ENCODE measurements at places on chromosomes 1 and 21.
A peak's percentile ranks its signal among the peaks of the same experiment; 100 is the strongest.

DNA sequence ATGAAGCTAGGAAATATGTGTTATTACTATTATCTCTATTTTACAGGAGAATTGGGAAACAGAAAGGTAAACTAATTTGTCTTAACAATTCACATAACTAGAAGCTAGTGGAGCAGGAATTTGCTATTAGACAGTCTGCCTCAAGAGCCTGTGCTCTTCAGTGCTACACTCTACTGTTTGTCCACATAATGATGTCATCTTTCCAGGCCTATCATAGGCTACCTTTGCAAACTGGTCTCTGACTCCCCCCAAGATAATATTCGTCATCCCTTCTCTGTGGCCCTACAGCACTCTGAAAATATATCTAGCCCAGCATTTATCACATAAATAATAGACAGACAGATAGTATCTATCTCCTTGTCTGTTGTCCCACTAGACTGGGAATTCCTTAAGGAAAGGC, 34.1 kb downstream of the TRIT1 start:
- DNase-seq = no peak

- peak; percentile 57 for DNase-seq
Observed at GRCh38 chr1:9615316-9616063, 26.8 kb downstream of the TMEM201 start.

- DNase-seq = no peak
Observed at GRCh38 chr21:31964692-31965091, 91.9 kb downstream of the HUNK start.

GRCh38 chr1:210597555-210598134, 268.9 kb downstream of the HHAT start:
- DNase-seq = no peak

GRCh38 chr1:201025571-201026002, 2.1 kb upstream of the KIF21B start:
- no peak for DNase-seq

DNA sequence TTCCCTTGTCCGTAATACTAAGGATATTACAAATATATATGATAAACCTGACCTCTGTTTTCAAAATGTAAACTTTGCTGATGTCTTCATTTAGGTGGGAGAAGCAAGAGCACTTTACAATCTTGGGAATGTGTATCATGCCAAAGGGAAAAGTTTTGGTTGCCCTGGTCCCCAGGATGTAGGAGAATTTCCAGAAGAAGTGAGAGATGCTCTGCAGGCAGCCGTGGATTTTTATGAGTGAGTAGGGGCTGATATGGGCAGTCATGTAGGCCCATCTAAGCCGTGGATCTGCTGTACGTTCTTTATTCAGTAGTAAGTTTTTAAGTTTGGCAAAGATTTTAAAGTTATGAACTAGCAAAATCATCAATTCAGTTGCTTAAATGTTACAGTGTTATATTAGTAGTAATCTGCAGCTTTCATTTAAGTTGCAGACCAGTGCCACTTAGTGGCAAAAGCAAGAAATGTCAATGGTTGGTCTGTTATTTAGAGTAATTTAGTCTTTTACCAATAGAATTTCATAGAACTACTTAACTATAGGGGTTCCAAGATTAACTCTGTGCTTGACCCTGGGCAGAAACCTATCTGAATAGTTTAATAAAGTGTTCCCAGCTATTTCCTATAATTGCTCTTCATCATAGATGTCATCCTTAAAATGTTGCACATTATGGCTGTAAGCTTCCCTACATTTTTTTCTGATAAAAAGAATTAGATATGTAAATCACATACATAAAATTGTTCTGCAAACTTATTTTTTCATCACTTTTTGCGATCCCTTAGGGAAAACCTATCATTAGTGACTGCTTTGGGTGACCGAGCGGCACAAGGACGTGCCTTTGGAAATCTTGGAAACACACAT, 21.3 kb downstream of the GPSM2 start:
- no peak for DNase-seq

- no peak for DNase-seq
Observed at GRCh38 chr1:11196945-11197344, 7.8 kb downstream of the ANGPTL7 start.

DNA sequence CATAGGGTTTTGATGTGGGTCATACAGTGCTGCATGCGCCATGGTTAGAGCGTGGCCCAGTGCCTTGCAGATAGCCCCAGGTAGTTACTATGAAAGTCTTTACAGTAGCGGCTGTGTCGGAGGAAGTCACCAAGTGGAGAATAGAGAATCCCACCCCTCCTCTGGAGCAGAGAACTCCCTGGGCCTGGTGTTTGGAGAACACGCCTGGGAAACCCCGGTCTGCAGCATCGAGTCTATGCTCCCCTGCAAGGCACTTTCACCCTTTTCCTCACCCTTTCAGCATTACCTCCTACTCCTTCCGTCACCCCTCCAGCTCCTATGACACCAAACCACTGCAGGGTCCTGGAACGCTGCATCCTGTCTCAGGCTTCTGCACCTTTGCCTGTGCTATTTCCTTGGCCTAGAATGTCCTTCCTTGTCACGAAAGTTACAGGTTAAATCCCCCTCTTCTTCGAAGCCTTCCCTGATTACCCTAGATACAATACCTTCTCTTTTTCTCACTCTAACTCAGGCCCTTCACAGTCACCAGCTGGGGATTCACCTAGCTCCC, 2.7 kb upstream of the SLC1A7 start:
- no peak for DNase-seq

GRCh38 chr1:26994787-26995517, 1.5 kb downstream of the TRNP1 start:
- no peak for DNase-seq

DNA sequence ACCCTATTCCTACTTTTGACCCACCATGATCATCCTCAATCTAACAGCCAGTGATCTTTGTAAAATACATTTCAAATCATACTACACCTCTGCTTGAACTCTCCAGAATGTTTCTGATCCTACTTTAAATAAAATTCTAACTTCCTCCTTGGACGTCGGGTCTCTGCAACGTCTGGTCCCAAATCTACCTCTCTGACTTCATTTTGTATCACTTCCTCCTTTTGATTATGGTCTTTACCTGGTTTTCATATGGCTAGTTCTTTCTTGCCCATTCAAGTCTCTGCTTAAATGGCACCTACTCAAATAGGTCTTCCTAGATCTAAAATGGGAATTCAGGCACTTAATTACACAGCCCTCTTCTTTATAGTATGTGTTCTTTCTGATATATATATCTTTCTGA, 18.2 kb downstream of the PLPPR4 start:
- no peak for DNase-seq

DNA sequence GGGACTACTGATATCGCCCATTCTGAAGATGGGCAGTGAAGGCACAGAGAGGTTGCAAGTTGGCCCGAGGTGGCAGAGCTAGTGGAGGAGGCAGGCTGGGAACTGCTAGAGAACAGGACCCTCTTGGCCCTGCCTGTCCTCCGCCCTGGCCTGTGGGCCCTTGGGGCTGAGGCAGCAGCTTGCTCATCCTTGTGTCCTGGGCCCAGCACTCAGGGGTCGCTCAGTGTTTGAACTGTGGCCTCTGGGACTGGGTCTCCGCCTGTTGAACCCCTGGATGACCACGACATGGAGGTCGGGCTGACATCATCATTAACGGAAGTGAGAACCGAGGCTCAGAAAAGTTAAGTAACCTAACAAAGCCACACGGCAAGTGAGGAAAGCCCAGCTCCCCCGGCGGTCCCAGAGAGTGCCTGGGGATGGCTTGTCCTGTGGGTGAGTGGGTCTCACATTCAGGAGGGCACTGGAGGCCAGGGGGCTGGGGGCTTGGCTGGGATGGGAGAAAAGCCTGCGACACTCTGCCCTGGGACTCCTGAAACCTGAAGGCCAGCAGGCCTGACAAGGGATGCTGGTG, 23.0 kb upstream of the DDOST start:
- no peak for DNase-seq

DNA sequence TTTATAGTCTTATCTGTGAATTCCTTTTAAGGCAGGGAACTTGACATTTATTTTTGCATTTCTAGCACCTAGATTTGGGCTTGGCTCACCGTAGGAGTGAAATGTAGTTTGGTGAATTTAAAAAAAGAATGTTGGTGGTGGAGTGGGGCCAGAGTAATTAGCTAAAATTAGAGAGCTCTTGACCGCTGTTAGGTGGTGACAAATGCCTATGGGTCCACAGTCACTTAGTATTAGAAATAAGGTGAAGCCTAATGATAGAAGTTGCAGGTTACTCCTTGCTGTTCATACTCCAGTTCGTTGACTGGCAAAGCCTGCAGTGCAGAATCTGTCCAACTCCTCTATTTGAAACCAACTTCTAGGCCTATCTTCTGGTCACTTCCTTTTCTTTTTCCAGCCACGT, 318.8 kb upstream of the NRIP1 start:
- no peak for DNase-seq

DNA sequence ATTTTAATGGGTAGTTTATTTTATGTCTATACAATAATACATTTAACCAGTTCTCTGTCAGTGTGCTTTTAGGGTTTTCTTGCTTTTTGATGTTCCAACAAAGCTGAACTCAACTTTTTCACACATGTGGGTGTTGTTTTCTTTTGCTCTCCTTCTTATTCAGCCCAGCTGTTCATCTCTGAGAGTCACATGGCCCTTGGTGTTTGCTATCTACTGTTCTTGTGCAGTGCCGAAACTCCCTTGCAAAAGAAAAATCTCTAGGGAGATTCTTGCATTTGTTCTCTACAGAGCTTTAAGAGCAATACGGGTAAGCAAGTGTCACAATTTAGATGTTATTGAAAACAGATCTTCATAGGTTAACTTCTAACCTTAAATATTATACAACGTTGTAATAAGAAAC, 281.1 kb upstream of the CXADR start:
- no peak for DNase-seq

DNA sequence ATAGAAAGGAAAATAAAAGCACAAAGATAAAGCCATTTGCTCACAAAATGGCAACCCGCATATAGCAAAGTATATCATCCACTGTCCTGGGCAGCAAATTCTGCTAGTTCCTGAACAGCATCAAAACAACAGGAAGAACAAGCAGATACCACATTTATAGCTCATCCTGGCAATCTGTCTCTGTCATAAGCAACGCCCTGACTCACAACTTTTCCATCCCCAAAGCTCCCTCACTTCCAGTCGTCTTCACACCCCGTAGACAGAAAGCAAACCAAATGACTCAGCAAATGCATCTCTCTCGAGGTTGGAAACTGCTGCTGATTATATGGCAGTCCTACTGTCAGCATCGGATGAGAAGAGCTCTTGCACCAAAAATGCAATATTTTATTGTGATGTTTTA, 65.8 kb downstream of the AK5 start:
- DNase-seq = no peak

DNA sequence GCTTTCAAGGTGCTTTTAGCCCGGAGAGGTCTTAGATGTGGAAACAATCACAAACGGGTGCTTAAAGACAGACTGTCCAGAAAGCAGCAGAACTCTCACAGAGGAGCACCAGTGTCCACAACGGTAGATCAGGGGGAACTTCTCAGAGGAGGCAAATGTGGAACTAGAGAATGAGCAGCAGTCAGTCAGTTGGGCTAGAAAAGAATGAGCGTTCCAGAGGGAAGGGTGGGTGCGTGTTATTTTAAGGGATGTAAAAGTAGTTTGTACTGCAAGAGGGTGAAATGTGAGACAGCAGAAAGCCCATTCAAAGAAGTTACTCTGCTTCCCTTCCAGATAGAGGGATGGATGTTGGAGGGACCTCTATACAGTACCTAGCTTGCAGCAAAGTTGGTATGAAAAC, 30.9 kb downstream of the RGS5 start:
- no peak for DNase-seq

- no peak for DNase-seq
Observed at GRCh38 chr1:225811622-225812487, 1.9 kb downstream of the EPHX1 start.

DNA sequence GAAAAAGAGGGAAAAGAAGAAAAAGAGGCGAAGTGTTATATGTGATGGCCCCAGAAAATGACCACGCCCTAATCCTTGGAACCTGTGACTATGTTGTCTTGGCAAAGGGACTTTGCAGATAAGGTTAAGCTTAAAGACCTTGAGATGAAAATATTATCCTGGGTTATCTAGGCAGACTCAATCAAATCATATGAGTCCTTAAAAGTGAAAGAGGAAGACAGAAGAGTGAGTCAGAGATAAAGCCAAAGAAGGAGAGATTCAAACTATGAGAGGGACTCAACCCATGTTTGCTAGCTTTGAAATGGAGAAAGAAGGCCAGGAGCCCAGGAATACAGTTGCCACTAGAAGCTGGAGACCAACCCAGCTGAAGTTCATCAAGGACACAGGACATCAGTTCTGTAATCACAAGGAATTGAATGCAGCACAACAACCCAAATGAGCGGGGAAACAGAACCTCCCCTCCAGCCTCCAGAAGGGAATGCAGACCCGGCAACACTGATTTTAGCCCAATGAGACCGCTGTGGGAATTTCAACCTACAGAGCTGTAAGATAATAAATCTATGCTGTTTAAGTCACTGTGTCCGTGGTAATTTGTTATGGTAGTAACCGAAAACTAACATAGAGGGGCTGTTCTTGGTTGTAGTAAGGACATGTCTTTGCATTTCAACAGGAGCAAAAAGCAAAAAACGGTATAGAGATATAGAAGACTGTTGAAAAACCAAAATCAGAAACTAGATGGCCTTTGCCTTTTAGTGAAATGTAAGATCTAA, 4.2 kb upstream of the RGS8 start:
- no peak for DNase-seq

DNA sequence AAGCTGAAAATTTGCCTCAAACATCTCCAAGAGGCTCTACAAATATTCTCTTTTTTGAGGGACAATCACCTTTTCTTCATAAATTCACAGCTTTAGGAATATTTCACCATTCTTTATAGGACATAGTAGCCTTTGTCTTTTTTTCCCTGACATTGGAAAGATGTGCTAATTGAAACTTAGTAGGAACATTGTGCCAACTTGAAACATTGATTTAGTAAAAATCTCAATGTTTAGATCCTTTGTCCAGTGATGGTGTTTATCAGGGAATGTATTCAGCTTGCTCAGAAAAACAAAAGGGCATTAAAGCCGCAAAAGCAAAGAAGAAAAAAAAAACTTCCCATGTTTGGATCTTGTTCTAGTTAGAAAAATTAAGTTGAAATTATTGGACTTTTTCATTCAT, 52.1 kb downstream of the DPT start:
- no peak for DNase-seq

GRCh38 chr1:247273013-247273412, 17.1 kb downstream of the VN1R5 start:
- no peak for DNase-seq

- DNase-seq = peak; percentile 42
Observed at GRCh38 chr1:84301004-84301784, at the start of gene SAMD13. SAMD13 (plus strand) TSS chr1:84301708; CDS start chr1:84303235, 1,527 bp downstream.

DNA sequence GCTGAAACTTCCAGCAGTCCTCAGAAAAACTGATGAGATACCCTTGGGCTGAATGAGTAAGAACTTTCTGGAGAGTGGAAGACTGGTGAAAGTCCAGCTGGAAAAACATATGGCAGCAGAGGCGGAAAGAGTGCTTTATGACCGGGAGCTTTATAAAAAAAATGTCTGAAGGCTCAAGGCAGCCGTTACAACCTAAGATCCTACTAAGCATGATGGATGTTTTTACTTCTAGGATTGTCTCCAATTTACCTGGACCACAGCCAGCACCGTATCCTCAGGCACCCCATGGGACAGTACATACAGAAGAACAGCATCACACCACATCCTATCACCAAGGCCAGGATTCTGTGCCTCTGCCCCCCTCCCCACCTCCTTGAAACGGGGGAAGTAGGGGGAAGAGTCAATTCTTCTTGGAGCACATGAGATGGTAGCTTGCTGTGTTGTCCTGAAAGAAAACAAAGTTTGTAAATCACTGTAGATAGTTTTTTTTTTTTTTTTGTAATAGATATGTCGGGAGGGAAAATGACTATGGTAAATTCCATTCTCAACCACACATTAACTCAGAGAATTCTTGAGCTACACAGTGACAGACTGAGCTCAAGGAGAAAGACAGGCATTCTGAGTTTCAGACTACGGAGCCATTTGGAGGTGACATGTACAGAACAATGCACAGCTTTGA, 11.8 kb upstream of the IRF2BP2 start:
- DNase-seq = no peak
